ENCODE measurements at places on chromosomes 3 and 15.

GRCh38 chr15:68503791-68504680 lies 72.1 kb upstream of the ITGA11 start:
- no peak for DNase-seq

GRCh38 chr15:60212536-60212935 lies 185.2 kb downstream of the ANXA2 start:
- DNase-seq, result no peak

DNA sequence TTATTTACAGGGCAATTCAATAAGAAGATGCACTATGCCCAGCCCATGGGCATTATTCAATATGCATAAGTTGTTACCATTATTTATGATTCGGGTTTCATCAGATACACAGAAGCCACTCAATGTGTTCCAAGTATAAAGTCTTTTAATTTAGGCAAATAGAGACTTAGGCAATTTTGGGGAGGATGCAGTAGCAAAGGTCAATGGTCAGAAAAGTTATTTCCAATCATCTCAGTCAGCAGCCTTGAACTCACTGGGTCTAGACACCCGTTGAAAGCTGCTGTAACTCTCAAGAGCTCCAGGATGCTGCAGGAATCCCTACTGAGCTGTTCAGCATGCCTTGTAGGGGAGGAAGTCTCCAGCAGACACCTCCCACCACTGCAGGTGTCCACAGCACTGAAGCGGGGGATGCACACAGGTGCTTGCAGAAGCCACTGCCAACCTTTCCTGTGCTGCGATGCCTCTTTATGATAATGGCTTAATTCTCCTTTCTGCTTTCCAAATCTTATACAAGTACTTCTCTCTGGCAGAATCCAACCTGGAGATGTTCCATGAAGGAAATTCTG lies 155.0 kb upstream of the SUCLG2 start:
- no peak for DNase-seq

- no peak for DNase-seq
Measured at GRCh38 chr15:40048926-40049475, 10.0 kb upstream of the SRP14 start.

DNA sequence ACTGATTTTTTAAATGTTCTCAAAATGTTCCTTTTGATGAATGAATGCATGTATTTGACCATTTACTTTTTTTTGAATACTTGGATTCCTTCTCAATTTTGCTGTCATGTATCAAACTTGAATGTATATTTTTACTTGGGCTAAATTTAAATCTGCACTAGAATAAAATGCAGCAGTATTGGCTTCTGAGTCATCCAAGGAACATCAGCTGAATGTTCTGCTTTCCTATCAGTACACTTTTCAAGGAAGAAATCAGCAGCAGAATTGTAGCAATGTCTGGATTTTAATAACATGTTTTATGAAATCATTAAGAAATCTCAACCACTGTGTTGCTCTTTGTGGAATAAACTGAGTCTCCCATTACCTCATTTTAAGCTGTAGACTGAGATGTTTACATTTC lies 57.0 kb upstream of the COL6A6 start:
- no peak for DNase-seq

DNA sequence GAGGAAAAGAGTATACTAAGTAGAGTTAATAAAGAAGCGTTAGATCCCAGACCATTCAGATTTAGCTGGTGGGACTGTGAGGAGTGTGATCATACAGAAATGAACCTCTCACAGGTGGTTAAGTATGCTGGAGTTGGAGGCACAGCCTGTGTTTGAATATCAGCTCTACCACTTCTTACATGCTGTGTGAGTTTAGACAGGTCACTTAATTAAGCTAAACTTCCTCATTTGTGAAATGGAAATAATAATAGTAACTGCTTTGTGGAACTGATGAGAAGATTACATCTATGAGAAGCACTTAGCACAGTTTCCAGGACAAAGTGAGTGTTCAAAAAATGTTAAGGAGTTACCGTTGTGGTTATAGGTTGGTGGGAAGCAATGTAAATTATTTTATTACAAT lies 8.4 kb downstream of the ACP3 start:
- DNase-seq, result no peak

DNA sequence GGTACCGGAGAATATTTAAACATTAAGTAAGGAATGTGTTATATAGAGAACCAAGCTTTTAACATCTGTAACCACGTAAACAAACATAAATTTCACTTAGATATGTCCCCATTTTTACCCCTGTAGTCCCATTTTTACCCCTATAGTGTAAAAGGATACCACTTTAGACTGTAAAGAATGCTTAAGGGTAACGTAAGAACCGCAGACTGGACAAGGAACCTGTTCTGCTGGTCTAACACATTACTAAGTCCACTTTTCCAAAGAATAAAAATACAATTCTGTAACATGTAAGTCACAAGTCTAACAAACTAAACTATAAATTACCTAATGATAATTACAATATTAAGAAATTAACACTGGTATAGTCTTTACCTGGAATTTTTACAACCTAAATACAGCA lies 2.9 kb downstream of the SLC12A6 start:
- no peak for DNase-seq

DNA sequence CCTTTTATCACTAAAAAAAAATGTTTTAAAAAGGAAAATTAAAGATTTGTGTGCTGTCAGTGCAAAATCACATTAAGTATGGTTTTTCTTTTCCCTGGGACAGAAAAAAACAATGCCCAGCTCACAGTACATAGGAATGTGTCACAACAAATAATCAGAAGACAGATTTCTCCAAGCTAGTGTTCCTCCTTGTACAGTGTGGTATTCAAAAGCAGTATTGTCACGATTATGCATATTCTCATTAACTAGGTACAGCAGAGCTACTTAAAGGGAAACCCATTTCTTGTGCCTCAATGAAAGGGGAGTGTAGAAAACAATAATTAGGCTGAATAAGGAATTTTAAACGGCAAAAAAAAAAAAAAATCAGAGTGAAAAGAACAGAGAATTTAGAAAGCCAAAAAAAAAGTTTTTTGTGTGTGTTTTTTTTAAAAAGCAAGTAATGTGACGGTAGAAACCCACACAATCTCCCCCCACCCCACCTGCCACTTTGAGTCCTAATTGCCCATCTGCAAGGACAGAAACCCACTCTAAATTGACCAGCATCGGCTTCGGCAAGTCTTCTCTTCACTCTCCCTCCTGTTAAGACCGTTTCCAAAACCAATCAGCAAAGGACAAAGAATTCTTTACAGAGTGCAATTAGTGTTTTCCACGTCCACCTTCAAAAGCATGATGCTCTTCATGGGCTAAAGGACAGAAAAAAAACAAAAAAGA lies 41.0 kb downstream of the EIF4E3 start:
- no peak for DNase-seq

GRCh38 chr3:13303410-13303809 lies 116.7 kb downstream of the NUP210 start:
- no peak for DNase-seq

DNA sequence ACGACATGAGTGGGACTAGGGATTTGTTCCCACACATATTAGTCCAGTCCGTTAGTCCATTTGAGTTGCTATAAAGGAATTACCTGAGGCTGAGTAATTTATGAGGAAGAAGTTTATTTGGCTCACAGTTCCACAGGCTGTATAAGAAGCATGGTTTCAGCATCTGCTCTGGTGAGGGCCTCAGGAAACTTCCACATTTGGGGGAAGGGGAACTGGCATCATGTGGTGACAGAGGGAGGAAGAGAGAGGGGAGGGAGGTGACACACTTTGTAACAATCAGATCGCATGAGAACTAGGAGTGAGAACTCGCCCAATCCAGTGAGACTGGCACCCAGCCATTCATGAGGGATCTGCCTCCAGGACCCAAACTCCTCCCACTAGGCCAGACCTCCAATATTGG lies 769.9 kb upstream of the ROBO1 start:
- no peak for DNase-seq

DNA sequence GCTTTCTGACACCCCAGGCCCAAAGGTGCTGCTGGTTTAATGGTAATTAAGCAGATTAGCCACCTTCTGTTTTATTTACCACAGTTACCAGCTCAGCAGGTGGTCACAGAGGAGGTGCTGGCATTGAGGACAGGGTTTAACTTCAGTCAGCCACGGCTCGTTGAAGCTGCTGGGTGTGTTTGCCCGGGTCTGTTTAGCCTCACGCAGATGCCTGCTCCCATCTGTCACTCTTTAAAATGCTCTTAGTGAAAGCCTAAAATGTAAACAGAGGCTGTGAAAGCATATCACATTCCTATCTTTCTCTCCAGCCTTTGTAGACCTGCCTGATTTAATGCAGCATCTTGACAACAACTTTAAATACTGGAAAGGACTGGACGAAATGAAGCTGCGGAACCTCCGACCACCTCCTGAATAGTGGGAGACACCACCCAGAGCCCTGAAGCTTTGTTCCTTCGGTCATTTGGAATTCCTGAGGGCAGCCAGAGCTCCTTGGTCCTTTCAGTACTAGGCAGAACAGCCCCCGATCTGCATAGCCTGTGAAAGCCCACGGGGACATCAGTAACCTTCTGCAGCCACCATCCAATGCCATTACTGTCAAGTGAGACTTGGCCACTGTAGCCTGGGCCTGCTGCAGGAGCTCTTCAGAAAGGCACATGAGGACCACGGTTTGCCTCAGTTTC lies 156.0 kb downstream of the PDE8A start:
- DNase-seq, result peak; percentile 99

GRCh38 chr15:62165104-62165792 lies at the start of gene C2CD4B:
Gene C2CD4B (minus strand): TSS chr15:62165285. CDS start chr15:62164984, 301 bp downstream.
- DNase-seq, result no peak

DNA sequence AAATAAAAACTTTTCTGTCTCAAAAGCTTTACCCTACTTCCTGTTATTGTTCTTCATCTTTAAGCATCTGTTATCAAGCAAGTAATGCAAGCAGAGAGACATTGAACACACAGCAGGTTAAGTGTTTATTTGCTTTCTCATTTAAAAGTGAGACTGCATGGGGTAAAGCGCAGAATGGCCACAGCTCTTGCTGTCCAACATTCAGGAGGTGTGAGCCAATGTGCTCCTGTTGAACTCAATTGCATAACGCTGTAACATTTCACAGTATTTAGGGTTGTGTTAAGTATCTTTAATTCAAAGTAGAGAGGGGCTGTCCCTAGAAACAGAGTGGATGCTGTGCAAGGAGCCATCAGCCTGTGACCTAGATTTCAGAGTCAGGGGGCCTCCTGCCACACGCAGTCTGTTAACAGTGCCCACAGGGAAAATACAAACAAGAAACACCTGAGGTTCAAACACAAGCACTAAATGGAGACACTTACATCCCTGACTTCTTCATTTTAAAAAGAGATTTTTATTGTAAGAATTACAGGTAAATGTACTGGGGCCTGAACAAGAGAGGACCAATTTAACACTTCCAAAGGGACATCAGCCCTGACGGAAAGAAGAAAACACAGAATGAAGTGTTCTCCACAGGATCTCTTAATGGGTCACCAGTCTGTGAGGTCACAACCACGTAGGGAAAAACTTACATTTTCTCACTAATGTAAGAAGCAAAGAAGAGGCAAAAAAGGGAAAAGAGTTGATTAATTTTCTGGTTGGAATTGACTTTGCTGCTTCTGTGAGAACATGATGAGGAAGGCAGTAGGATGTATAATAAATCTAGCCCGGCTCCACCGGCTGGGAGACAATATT lies 815.1 kb downstream of the VGLL3 start:
- no peak for DNase-seq

DNA sequence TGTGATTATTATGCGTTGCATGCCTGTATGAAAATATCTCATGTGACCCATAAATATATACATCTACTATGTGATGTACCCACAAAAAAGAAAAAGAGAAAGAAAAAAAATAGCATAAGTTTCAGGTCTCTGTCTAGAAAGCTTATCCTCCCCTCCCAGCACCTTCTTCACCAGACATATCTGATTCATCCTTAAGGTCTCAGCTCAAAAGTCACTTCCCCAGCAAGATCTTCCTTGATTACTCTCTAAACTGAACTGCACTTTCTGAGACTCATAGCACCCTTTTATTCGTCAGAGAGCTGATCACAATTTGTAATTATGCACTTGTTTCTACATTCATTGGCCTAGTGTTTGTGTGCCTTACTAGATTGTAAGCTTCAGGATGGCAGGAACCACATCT lies 11.1 kb upstream of the PTPN9 start:
- DNase-seq, result no peak

- no peak for DNase-seq
Measured at GRCh38 chr3:16503191-16503776, 10.2 kb downstream of the RFTN1 start.

DNA sequence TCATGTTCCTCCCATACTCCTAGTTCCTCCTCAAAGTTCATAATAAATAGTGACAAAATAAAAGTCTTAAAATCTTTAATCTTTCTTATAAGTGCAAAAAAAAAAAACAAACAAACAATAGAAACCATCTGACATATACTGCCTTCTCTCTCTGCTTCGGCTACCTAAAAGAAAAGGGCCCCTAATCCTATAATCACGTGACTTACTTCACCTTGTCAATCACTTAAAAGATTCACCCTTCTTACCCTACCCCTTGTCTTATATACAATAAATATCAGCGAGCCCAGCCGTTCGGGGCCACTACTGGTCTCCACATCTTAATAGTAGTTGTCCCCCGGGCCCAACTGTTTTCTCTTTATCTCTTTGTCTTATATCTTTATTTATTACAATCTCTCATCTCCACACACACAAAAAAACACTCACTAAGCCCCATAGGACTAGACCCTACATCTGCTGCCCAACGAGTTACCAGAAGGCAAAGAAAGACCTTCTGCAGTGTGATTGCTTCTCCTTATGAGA lies 28.8 kb downstream of the MKRN3 start:
- no peak for DNase-seq

- peak; percentile 80 for DNase-seq
Measured at GRCh38 chr3:29764603-29765254, 483.9 kb downstream of the RBMS3 start.

GRCh38 chr15:37788330-37788729 lies 146.1 kb upstream of the TMCO5A start:
- no peak for DNase-seq

DNA sequence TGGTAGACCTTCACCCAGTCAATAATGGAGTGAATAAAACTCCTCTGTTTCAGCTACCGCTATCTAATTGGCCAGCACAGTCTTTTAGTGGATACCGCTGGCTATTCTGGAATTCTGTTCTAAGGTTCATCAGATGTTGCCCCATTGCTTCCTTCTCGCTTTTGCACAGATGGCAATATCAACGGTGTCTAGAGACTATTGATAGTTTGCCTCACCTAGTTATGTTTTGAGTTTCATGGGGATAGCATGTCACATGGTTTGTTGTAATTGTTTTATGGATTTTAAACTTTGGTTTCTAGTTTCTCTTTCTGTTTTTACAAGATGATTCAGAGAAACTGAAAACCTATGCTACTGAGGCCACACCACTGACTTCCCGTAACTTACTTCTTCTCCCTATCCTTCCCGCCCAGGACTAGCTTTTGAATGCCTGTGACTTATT lies 2.0 kb downstream of the XRN1 start:
- no peak for DNase-seq
